ENCODE measurements at places on chromosomes 3 and 15.
A peak's percentile ranks its signal among the peaks of the same experiment; 100 is the strongest.

DNA sequence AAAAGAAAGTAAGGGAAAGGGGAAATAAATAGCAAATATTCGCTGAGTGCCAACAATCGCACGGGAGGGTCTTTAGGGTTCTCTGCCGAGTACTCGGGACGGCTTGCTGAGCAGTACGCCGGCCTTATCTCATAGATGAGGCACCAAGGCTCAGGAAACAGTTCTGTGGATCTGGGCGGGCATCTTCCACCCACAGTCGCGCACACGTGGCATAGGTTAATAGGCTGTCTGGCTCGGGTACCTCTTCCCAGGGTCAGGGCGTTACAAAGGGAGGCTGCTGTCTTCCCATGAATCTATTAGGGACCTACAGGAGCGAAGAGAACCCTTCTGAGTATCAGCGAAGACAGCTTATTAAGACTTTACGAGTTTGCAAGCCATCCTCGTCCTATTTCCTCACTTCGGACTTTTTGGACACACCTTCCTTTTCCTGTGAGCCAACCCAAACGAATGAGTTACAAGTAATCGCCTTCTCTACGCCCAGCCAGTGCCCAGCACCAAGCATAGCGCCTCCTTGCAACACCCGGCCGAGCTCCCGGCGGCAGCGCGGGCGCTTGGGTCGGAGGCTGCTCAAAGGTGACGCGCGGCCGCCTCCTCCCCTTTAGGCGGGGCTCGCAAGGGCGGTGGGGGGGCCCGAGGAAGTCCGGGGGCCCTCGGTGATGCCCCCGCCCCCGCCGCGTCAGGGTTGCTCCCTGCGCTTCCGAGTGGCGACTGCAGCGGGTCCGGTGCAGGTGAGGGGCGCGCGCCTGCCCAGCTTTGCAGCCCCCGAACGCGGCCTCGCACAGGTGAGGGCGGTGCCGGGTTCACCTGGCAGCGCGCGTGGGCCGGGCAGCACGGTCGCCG lies at the start of gene MCTP2:
Gene MCTP2 (plus strand): TSS at position 679 of the 840 bp plus-strand sequence. CDS start 66,705 bp downstream, outside the sequence.
- DNase-seq = peak; percentile 69

- DNase-seq = no peak
These were observed 125.6 kb upstream of the RASGRP1 start for GRCh38 chr15:38690216-38690615.

- no peak for DNase-seq
These were observed 155.7 kb downstream of the EEFSEC start for GRCh38 chr3:128309026-128309425.

GRCh38 chr15:58258501-58259292 lies 120.5 kb downstream of the AQP9 start:
- DNase-seq = no peak

DNA sequence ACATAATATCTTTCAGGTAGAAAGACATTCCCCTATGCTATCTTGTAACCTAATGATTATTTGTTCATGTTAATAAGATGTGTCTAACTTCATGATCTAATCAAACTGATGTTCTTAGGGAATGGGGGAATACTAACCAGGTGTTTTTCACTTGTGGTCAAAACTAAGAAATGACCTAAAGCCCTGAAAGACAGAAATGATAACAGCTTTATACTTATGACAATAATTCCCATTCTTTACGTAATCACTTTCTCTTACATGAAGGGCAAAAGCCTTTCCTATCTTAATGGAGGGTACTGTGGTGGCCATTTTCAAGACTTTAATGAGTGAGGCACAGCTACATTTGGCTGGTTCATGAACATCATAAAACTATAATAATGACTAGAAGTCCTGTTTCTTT lies 33.9 kb upstream of the MEIS2 start:
- DNase-seq = no peak

DNA sequence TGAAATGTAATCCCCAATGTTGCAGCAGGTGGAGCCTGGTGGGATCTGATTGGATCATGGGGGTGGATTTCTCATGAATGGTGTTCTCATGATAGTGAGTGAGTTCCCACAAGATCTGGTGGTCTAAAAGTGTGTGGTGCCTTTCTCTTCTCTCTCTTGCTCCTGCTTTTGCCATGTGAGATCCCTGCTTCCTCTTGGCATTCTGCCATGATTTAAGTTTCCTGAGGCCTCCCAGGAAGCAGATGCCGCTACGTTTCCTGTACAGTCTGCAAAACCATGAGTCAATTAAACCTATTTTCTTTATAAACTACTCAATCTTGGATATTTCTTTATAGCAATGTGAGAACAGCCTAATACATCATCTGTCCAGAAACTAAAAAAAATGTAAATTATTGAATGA lies 298.3 kb downstream of the MEX3B start:
- no peak for DNase-seq

DNA sequence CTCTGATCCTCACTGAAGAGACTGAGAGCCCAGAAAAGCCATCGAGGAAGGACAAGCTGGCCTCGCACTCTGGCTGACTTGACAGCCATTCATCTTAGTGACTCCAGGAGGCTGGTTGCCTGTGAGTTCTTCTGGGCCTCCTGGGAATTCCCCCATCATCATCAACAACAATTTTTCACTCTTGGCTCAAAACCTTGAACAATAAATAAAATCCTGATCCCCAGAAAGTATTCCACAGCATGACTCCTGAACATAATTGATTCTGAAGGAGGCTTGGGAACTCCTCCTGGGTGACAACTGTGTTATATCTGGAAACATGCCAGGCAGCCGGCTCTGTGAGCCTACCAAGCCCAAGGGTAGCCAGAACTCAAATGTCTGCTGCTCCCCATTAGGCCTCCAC lies 188.6 kb downstream of the SHQ1 start:
- no peak for DNase-seq

- no peak for DNase-seq
These were observed 148.4 kb upstream of the ATP11B start for GRCh38 chr3:182644790-182645433.

DNA sequence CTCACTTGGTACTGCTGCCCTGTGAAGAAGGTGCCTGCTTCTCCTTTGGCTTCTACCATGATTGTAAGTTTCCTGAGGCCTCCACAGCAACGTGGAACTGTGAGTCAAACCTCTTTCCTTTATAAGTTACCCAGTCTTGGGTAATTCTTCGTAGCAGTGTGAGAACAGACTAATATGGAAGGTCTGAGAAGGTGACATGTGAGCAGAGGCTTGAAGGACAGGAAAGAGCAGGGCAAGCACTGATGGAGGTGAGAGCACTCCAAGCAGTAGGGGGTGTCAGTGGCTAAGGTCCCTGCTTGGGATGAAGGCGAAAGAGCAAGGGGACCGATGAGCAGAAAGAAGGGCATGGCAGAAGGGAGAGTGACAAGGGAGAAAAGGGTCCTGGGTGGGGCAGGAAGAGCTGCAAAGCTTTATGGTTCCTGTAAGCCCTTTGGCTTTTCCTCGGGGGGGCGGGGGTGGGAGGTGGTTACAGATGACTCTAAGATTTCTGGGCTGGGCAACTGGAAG lies 3.5 kb downstream of the EIF4E3 start:
- DNase-seq = no peak

DNA sequence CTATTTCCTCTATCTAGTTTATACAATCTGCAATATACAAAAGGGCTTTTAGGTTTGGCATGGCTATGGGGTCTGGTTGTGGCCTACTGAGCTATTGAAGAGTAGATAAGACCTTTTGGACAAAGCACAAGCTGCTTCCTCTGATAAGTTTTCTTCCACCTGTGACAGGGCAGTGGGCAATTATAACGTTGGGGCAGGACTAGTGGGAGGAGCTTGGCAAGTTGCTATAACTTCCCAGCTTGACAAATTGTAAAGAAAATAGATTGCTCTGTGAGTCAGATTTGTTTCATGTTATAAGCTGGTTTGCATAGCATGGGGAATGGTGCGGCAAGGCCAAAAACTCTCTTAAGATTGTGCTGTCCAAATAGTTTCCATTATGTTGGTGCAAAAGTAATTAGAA lies 64.9 kb downstream of the SLC7A14 start:
- DNase-seq = no peak

GRCh38 chr3:120311863-120312794 lies 27.1 kb upstream of the GPR156 start:
- no peak for DNase-seq

DNA sequence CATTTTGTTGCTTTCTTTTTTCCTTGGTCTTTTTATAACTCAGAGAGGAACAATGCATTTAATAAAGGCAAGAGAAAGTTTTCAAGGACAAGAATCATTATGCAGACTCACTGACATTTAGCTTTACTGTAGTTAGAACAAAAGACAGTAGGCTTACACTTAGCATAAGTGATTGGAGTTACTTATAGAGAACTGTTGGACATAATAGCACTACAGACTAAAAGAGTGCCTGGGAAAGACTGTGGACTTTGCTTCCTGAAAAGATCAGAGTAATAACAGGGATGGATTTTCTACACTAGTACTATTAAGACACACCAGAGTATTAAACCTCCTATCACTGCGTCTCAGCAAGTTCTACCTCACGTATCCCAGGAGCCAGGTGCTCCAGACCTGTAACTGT lies 39.3 kb upstream of the SPRED1 start:
- DNase-seq = no peak

- DNase-seq = no peak
These were observed 14.4 kb upstream of the CCDC39 start for GRCh38 chr3:180693656-180694055.

- no peak for DNase-seq
These were observed 10.7 kb downstream of the RBM15B start for GRCh38 chr3:51401735-51402134.

- no peak for DNase-seq
These were observed 324.8 kb upstream of the ONECUT1 start for GRCh38 chr15:53114960-53115359.

- DNase-seq = no peak
These were observed 5.9 kb upstream of the TKT start for GRCh38 chr3:53261712-53262111.

DNA sequence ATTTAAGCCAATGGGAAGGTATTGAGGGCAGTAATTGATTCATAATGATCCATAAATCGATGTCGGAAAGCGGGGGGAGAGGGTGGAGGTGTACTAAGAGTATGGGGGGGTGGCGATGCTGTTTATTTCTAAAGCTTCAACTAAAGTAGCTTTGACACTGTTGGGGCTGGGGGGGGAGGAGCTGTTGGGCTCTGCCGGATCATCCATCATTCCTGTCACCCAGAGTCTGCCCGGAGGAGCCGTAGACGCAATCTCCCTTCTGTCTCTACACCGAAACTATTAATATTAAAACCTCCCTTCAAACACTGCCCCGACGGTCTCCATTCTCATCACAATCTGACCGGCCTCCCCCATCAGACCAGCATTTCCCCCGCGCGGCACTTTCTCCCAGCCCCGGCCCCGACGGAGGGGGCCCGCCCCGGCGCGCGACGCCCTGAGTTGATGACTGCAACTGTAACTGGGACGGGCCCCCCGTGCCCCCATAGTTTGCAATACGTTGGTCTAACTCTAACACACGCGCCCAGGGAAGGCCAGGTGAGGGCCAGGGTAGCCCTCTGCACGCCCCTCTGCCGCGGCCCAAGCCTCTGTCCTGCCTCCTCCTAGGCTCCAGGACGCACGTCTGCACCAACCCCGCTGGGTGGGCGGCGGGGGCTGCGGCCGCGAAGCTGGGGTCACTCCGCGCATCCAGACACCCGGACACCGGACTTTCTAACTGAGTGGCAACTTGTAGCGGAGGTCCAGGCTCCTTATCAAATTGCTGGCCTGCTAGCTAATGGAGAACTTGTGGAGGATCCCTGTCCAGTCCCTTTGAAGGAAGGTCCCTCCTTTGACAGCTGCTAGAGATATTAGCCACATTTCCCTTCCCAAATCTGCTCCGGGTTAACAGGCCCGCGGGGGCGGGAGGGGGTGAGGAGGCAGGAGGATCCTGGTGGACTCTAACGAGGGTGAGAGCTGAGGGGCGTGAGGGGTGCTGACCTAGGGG lies 212.0 kb downstream of the MEIS2 start:
- DNase-seq = no peak

DNA sequence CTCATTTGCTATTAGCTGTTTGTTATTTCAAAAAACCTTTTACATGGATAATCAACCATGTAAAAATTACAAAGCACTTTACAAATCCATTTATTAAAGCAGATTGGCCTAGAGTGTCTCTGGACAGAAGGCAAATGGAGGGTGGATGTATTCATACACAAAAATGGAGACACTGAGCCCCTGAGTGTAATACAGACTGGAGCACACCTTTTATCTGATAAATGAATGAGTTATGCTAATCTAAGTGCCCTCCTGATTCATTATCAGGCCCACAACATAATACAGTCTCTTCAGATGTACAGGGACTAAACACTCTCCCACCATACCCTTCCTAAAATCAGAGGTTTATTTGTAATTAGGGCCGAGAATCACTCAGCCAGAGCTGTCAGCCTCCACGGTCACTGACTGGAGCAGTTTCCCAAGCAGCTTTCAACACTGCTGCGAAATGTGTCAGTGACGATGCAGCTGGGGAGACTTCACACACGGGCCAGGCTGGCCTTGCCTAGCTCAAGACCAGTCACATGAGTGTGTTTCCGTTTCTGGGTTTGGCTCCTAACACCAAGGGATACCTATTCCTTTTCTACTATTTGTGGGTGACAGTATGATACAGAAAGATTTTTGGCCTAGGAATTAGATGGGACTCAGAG lies 271.8 kb downstream of the ZIC1 start:
- no peak for DNase-seq

DNA sequence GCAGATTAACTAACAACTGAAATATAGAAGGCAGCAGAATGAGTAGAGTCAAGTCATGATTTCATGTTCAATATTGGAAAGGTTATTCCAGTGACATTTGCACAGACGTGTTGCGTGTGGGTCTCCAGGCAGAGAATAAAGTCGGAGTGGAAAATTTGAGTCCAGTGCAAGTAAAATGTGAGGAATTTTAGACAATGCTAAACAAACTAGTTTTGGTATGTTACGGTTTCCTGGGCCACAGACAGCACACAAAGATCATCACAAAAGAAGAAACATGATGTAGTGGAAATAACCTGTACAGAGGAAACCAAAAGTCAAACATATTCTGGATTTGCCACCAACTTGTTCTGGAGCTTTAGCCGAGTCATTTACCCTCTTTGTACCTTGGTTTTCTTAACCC lies 367 bp downstream of the OR4F6 start:
- no peak for DNase-seq

DNA sequence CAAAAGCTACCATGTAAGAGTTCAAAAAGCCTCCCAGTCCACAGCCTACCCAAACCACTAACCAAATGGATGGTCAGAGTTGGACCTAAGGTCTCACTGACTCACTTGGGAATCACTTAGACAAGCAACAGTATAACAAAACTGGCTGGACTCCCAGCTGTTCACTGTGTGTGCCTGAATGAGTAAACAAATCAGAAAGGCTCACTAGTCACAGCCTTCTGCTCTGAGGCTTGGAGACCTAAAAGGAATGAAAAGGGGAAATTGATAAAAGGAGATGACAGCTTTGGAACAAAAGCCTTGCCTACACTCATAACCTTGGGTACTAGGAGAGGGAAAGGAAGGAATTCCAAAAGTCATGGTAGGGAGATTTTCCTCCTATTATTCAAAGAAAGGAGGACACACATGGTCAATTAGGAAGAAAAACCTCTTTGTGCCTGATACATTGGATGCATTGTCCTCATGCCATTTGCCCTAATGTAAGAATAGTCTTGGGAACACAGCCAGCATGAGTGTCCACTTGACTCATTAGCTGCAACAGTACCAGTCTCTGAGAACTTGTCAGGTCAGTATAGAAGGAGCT lies 92.3 kb downstream of the FRMD5 start:
- DNase-seq = peak; percentile 97
